ENCODE measurements at places on chromosomes 13 and 19.
A peak's percentile ranks its signal among the peaks of the same experiment; 100 is the strongest.

GRCh38 chr13:113926951-113927660 is 46.8 kb downstream of the C13orf46 start:
- DNase-seq = no peak

GRCh38 chr13:91302111-91302510 is 45.4 kb upstream of the MIR17HG start:
- no peak for DNase-seq

- no peak for DNase-seq
Measured at GRCh38 chr13:106423530-106423929, 111.9 kb downstream of the EFNB2 start.

- DNase-seq = no peak
Measured at GRCh38 chr13:30904043-30904442, 2.0 kb upstream of the MEDAG start.

DNA sequence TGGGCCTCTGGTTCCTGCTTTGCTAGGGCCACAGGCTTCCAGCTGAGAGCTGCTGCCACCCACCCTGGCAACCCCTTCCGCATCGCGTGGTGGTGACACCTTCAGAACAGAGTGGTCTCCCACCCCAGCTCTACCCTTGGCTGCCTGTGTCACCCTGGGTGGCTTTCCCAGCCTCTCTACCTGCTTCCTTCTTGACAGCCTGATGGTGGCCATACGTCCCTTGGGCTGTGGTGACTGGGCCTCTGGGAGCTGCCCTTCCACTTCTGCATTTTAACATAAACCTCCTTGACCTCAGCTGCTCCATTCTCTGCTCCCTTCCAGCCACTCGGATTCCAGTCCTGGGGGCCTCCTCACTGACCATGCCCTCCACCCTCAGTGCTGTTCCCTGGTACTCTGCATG is 17.0 kb downstream of the PAK4 start:
- no peak for DNase-seq

DNA sequence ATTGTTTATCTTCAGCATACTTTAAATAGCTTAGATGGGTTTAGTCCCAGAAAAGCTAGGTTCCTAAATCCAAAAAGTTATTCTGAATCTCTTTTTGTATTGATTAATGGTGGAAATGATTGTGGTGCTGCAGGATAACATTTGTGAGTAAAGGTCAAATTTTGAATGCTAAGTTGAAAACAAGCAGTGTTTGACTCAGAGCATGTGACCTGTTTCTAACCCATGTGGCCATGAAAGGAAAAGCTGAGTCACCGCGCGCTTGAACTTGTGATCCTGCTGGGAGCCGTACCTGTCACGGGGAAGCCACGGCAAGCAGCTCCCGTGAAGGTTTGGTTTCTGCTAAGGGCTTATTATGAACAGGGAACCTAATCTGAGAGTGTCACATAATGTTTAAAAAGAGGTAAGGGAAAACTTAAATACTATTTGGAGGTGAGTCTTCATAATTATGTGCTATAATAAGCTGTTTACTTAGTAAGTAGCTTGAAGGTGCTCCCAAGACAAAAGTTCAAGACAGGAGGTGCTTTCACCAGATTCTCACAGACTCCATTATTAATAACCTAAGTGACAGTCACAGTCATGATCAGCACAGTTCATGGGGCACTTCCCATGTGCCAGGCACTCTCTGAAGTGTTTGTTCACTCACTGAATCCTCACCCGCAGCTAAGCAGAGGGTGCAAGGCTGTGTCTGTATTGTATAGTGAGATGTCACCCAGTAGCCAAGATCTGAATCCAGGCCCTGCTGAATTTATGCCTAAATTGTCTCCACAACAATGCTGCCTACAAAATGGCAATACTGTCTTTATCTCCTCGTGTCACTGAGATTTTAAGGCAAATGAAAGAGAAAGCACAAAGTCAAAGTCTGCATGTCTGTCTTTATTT is 286.5 kb downstream of the MYO16 start:
- peak; percentile 82 for DNase-seq

DNA sequence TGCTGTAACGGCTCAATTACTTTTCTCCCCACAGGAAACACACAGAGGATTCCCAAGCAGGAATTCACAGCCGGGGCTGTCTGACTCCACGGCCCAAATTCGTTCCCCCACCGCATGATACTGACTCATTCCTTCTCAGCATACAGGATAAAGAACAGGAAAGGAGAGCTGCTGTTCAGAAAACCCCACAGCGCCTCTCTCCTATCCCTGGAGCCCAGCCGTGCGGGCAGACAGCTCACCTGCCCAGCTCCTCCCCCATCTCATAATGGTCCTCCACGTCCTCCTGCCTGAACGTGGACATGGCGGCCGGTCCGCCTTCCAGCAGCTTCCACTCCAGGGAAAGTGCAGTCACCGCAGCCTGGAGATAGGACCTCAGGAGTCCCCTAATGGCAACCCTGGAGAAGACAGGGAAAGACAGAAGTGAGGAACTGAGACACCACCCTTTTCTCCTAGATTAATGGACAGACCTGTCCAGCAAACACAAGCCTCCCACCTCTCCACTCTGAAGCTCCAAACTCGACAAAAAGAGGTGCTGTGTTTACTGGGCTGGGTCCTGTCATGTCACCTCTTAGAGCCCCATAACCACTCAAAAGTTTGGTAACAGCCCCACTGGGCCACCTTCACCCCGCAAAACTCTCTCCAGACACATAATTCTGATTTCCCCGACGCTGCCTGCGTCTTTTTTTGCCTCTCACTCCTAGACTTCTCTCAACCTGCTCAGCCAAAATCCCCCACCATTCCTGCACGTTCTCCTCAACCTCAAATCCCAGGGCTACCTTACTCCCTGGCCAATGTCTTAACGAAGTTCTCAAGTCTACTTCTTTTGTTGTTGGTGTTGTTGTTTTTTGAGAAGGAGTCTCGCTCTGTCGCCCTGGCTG is 1.2 kb downstream of the DAPK3 start:
- DNase-seq = no peak

DNA sequence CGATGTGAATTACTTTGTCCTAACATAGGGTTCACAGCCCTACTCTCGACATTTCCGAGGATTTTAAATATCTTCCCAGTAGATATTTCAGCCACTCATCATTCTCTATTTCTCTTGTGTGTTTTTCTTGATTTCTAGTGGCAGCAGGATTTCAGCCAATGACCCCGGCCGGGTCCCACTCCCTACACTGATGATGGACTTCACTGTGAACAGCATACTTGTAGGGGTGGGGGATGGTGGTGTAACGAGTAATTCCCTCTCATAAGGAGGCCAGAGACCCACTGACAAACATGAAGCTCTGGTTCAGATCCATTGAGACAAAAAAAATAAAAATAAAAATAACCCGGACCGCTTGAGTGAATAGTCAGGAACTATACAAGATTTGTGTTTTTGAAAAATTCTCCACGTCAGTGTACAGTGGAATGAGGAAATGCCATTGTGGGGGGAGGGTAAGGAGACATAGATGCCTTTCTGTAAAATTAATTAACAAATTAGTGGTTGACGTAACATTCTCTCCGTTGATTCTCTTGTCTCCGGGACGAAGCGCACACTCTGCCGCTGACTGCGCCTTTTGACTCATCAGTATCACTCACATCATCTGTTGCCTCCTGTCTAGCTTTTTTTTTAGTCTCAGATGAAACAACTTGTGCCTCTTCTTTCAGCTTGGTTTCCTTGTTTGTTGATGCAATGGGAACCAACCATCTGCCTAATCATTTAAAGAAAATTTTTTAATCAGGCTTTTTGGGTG is 48.8 kb upstream of the IRS2 start:
- no peak for DNase-seq

DNA sequence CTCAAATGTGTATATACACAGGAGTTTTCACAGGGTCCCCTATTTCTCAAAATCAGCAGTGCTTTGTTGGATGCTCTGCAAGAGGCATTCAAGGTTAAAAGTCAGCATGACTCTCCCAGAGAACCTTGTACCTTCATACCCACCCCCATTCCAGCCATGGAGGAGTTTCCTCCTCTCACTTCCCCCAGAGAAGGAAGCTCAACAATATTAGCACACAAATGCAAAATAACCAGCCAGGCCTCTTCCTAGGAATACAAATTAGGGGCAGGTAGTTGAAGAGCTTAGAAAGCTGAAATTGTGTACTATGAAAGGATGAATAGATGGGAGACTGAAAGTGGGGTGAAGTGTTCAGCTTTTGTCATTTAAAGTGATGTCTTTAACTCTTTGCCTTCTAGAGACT is 43.8 kb downstream of the SPRY2 start:
- no peak for DNase-seq

DNA sequence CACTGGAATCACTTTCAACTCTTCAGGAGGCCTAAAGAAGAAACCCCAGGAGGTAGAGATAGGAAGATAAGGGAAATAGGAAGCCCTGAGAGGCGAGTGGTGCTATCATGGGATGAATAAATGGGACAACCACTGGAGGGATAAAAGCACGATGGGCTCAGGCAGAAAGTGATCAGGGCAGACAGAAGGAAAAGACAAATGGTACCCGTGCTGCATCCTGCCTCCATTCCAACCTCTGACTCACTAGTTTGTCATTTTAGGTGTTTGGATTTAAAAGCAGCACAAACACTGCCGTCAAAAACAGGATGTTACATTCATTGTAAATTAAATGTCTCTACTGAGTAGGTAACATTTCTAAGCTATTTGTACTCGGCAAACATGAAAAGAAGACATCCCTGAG is 314.3 kb upstream of the HTR2A start:
- DNase-seq = no peak

GRCh38 chr13:45879666-45880065 is 28.1 kb upstream of the SIAH3 start:
- DNase-seq = no peak

DNA sequence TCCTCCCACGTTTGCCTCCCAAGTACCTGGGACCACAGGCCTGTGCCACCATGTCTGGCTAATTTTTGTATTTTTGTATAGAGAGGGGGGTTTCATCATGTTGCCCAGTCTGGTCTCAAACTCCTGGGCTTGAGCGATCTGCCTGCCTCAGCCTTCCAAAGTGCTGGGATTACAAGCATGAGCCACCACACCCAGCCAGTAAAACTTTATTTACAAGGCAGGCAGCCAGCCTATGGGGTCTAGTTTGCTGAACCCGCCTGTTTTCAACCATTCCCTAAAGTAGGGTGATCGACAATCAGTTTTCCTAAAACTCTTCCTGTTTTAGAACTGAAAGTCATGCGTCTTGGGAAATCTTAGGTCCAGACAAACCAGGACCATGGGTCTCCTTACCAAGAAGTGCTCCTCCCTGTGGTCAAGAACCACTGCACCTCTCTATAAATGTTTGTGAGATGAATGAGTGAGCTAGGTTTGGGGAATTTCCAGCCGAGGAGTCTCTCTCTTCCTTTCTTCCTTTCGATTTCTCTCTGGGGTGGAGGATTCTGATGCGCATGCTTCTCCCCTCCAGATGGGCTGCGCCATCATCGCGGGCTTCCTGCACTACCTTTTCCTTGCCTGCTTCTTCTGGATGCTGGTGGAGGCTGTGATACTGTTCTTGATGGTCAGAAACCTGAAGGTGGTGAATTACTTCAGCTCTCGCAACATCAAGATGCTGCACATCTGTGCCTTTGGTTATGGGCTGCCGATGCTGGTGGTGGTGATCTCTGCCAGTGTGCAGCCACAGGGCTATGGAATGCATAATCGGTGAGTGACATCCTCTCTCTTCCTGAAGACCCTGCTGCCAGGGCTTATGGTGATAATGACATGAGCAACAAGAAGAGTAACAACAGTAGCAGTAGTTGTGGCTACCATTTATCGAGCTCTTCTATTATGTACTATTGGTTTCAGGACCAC is 38.7 kb downstream of the ADGRE1 start:
- peak; percentile 17 for DNase-seq

DNA sequence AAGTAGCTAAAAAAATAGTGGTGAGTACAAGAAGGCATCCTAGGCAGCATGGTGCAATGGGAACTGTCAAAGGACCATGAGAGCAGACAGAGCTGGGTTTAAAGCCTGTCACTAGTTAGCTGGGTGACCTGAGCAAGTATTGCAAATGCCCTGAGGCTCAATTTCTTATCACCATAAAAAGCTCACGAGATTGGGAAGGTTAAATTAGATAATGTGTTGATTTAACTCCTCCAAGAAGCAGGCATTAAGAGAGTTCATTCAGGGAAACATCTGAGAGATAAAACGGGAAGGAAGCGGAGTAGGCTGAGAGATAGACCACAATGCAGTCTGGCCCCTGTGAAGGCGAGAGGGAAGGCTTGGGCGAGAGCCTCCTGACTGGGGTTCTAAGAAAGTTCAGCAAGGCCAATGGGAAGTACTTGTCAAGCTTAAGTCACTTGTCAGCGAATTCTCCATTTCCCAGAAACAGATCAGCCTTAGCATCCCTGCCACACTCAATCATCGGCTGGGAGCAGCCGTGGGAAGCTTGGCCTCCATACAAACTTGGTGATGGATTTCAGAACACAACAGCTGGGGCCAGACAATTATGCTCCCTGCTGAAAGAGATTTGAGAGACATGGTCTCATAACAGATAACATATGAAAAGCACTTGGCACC is 105.5 kb downstream of the POU4F1 start:
- no peak for DNase-seq

GRCh38 chr19:51458051-51458645 is at the start of gene SIGLEC8:
TSS of gene SIGLEC8 (minus strand) at chr19:51458454. CDS start at chr19:51458387, 67 bp downstream.
- no peak for DNase-seq

DNA sequence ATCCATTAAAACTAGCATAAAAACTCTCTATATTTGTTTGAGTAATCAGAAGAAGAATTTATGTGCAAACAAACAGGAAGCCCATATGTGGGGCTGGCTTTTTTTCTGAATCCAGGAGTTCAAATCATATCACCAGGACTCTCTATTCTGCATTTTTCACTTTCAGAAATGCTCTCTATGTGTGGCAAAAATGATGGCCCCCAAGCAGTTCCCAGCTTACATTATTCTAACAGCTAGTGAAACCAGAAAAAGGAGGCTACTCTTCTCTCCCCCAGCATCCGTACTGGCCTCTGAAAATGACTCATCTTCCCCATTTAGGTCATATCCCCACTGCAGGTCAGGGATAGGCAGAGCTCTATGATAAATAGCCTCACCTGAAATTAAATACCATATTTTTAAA is 20.4 kb downstream of the RBM26 start:
- peak; percentile 25 for DNase-seq

DNA sequence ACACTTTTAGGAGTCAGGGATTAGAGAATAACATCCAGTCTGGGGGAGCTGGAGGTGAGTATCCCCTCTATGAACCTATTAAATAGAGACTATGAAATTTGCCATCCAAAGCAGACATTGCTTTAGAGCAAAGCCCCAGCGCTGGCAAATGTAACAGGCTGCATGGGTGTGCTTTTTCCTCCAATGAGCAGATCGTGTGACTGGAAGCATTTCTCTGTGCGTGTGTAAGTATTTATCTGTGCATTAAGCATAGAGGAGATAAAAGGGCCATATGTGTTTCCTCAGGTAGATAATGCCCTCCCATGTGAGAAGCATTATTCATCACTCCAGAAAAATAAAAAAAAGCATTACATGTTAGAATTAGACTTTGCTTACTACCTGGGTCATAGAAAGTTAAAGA is 924 bp downstream of the TNFSF13B start:
- DNase-seq = no peak
